Colonic mucosa (tissue), 4 donors: ENCODE measurements at places on chromosomes 3 and 15. TPM values are rescaled to one million over a fixed set of nuclear protein-coding genes. Genes with fewer than 3 reads are reported as not detected.

DNA sequence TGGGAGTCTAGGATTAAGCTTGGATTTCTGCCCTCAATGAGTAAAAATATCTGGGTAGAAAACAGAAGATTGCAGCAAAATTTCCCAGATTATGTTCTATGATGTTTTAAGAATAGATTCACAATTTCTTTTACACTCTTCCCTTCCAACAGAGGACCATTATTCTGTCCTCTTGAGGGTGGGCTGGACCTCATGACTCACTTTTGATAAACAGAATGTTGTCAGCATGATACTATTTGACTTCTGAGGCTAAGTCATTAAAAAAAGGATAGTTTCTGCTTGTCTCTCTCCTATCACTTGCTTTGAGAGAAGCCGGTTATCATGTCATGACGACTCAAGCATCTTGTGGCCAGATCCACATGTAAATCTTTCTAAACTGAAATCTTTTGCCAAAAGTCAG lies 396.2 kb upstream of the CDIN1 start:
- H3K4me1 ChIP-seq: no peaks in the 10 kb centered on the region
- DNase-seq: no peak
- no peaks in the 10 kb centered on the region for H3K27me3 ChIP-seq
- no peak overlapping the region for H3K4me3 ChIP-seq

DNA sequence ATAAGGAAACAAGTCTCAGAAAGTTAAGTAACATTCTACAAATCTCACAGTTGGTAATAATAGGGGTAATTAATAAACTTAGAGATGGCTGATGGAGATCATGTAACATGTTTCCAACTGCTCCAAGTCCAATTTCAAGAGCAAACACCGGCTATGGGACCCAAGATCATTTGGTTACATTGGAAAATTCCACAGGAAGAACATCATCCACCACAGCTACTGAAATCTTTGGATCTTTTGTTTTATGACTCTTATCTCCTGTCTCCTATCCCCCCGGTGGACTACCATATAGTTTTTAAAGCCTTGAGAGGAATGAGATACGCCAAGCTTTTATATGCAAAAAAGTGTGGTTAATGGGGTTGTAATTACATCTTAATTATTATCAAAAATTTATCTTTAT lies 216.1 kb downstream of the WNT5A start:
- no peak overlapping the region for H3K4me3 ChIP-seq
- H3K4me1 ChIP-seq: no peaks in the 10 kb centered on the region
- H3K36me3 ChIP-seq: no peaks in the 10 kb centered on the region

GRCh38 chr3:45739991-45740390 lies 50.8 kb downstream of the SACM1L start:
- no peak for DNase-seq
- H3K4me3 ChIP-seq: no peak overlapping the region
- no peaks in the 10 kb centered on the region for H3K4me1 ChIP-seq
- peaks cover 19% of the 10 kb centered on the region for H3K36me3 ChIP-seq

DNA sequence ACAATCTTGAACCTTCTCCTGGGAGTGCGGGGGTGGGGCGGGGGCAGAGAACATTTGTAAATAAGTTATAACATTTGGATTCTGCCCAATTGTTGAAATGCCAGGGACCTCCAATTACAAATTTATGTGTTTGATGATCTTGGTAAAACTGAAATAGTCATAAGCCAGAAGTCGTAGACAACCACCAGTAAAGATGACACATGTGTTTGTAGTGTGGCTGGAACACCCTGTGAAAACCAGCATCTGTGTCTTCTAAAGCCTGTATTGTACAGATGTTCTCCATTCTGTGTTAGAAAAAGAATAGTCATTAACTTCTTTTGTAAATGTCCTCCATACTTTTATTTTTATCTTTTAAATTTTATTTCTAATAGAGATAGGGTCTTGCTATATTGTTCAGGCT lies 61.8 kb downstream of the ARIH1 start:
- H3K4me1 ChIP-seq: no peaks in the 10 kb centered on the region
- H3K4me3 ChIP-seq: no peak overlapping the region
- no peaks in the 10 kb centered on the region for H3K27me3 ChIP-seq
- DNase-seq: no peak
- H3K36me3 ChIP-seq: no peaks in the 10 kb centered on the region
- no peak overlapping the region for H3K27ac ChIP-seq

DNA sequence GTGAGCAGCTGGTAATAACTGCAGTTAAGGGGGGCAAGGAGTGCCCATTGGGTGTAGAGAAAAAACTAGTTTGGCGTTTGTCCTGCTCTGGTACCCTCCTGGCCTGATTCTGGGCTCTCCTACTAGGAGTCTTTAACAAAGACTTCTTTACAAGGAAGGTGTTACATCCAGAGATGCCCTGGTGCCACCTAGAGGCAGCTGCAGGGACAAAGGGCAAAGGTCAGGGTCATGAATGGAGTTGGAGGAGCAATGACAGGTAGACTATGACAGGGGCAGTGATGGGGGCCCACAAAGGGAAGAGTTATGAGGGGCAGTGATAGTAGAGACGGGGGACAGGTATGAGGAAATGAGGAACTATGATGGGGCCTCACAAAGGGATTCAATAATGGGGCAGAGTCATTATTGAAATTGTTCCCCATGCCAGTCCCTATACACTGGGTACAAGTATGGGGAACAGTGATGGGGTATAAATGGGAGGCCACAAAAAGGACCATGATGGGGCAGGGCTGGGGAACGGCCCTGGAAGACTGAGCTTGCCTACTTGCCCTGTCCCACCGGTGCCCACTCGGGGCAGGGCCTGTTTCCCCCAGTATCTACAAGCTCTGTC lies 7.9 kb downstream of the CCDC71 start:
- no peaks in the 10 kb centered on the region for H3K36me3 ChIP-seq
- peak; percentile 79 for DNase-seq
- no peak overlapping the region for H3K27ac ChIP-seq
- H3K4me3 ChIP-seq: no peak overlapping the region
- H3K27me3 ChIP-seq: no peaks in the 10 kb centered on the region

Gene ACTRT3
- 1.6 TPM for total RNA-seq

GRCh38 chr3:192957441-192958021 lies 39.9 kb upstream of the MB21D2 start:
- peak; percentile 17 for DNase-seq
- H3K27me3 ChIP-seq: no peaks in the 10 kb centered on the region
- H3K27ac ChIP-seq: no peak overlapping the region
- no peaks in the 10 kb centered on the region for H3K36me3 ChIP-seq
- no peak overlapping the region for H3K4me3 ChIP-seq

- H3K27me3 ChIP-seq: no peaks in the 10 kb centered on the region
- H3K4me1 ChIP-seq: no peaks in the 10 kb centered on the region
- no peak overlapping the region for H3K4me3 ChIP-seq
Measured at GRCh38 chr3:162760789-162761188, 1264.2 kb downstream of the OTOL1 start.

GRCh38 chr15:39497759-39498565 lies 82.9 kb upstream of the THBS1 start:
- no peak overlapping the region for H3K27ac ChIP-seq
- H3K27me3 ChIP-seq: no peaks in the 10 kb centered on the region
- DNase-seq: no peak
- no peak overlapping the region for H3K4me3 ChIP-seq
- no peaks in the 10 kb centered on the region for H3K4me1 ChIP-seq
- no peaks in the 10 kb centered on the region for H3K36me3 ChIP-seq

- DNase-seq: no peak
- no peaks in the 10 kb centered on the region for H3K4me1 ChIP-seq
- no peak overlapping the region for H3K27ac ChIP-seq
- H3K36me3 ChIP-seq: no peaks in the 10 kb centered on the region
Measured at GRCh38 chr3:126402666-126403302, 8.1 kb downstream of the CFAP100 start.

Gene IQCF2
- total RNA-seq: not detected

Gene SCAMP2
- 204 TPM for total RNA-seq

DNA sequence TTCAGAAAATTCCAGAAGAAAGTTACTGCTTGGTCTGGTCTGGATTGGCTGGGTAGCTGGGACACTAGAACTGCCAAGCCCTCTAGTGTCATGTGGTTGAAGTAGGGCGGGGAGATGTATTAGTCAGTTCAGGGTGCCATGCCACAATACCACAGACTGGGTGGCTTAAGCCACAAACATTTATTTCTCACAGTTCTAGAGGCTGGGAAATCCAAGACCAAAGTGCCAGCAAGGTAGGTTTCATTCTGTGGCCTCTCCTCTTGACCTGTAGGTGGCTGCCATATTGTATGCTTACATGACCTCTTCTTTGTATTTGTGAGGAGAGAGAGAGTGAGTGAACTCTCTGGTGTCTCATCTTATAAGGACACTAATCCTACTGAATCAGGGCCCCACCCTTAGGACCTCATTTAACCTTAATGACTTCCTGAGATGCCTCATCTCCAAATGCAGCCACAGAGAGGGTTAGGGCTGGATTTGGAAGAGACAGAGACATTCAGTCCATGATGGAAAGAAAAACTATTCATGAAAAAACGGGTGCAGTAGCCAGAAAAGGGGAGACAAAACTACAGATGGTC lies 18.1 kb upstream of the ZSCAN2 start:
- H3K27me3 ChIP-seq: no peaks in the 10 kb centered on the region
- DNase-seq: no peak
- H3K36me3 ChIP-seq: no peaks in the 10 kb centered on the region

- no peak for DNase-seq
- no peak overlapping the region for H3K4me3 ChIP-seq
- H3K36me3 ChIP-seq: no peaks in the 10 kb centered on the region
- H3K27ac ChIP-seq: no peak overlapping the region
Measured at GRCh38 chr3:139460076-139460475, 16.2 kb downstream of the RBP2 start.

DNA sequence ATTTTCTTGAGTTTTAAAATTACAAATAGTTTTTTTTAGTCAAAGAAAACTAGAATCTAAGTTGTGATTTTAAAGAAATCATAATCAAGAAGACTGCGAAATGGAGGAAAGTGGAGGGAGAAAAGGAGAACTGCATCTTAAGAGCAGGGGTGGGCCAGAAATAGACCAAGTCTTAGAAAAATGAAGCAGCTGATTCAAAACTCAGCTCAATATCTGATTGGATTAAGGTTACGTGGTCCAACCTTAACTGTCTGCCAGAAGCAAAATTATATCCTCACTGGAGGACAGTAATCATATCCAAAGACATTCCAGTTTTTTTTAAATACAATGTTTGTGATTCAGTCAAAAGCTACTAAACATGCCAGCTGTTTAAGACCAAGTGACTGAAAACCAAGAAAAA lies 41.4 kb downstream of the CHSY1 start:
- no peaks in the 10 kb centered on the region for H3K36me3 ChIP-seq
- no peak for DNase-seq
- no peak overlapping the region for H3K27ac ChIP-seq

Gene ST3GAL6
- 2.3 TPM for total RNA-seq

GRCh38 chr3:31968927-31969418 lies 12.1 kb downstream of the OSBPL10 start:
- H3K36me3 ChIP-seq: no peaks in the 10 kb centered on the region
- no peaks in the 10 kb centered on the region for H3K4me1 ChIP-seq
- peak overlapping the region; percentile 35 for H3K27ac ChIP-seq
- peak; percentile 13 for DNase-seq
- no peak overlapping the region for H3K4me3 ChIP-seq

- no peak overlapping the region for H3K4me3 ChIP-seq
- DNase-seq: no peak
- no peaks in the 10 kb centered on the region for H3K36me3 ChIP-seq
- H3K4me1 ChIP-seq: no peaks in the 10 kb centered on the region
- no peak overlapping the region for H3K27ac ChIP-seq
- no peaks in the 10 kb centered on the region for H3K27me3 ChIP-seq
Measured at GRCh38 chr3:103047640-103048039, 612.8 kb downstream of the ZPLD1 start.

Gene NANOGP8
- total RNA-seq: not detected

DNA sequence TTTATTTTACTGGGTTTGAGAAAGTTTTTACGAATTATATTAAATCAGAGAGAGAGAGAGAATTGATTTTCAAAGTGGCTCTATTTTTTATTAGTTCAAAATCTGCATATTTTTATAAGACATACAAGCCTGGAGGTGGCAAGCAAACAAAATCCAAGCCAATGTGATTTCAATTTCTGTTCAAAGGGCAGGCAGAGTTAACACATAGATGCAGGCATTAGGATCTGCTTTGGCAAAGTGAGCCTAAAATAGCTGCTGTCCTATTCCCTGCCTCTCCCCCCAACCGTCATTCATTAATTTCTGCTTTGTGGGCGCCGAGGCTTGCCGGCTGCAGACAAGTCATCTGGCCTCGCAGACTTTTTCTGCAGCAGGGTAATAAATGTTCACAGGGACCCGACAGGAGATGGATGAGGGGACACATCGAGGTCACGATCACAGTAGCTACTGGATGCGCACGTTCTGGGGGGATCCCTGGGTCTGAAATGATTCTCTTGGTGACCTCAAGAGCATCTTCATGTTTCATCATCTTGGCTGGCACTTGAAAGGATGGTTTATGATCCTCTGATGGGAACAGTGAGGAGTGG lies 123.9 kb upstream of the SLC6A11 start:
- no peaks in the 10 kb centered on the region for H3K4me1 ChIP-seq
- no peak for DNase-seq
- no peaks in the 10 kb centered on the region for H3K27me3 ChIP-seq
- H3K4me3 ChIP-seq: no peak overlapping the region
- no peaks in the 10 kb centered on the region for H3K36me3 ChIP-seq

DNA sequence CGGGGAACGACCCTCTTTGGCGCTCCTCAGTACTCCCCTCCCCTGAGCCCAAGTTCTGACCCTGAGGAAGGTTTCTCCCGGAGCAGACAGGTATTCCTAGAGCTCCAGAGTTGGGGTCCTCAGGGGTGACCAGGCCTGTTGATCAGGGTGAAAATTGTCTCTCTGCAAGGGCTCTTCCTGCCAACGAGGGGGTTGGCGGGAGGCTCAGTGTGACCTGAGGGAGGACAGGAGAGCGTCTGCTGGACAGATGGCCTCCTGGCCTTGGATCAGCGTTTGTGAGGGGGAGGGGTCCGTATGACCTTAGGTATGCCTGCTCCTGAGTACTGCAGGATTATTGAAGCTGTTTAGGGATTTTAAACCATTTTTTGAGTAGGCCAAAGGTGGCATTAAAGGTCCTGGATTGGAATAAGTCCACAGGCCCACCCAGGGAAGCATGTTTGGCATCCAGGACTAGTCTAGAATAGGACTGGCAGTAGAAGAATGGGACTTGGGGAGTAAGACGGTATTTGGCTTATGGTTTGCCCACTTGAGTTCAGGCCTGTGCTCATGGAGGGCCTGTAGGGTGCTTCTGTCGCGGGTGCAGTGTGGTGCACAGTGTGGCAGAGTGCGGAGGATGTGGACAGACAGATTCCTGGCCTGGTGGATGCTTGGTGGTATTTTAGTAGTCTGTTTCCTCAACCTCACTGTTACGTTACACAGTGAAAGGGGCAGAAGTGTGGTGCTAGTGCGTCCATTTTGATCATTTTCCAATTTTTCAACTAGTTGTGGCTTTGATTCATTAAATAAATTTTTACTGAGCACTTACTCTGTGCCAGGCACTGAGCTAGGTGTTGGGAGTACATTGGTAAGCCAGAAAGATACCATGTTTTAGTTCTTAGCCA lies 959 bp downstream of the ZNF592 start:
- peaks cover 30% of the 10 kb centered on the region for H3K4me1 ChIP-seq
- H3K36me3 ChIP-seq: no peaks in the 10 kb centered on the region
- peak overlapping the region; percentile 84 for H3K4me3 ChIP-seq
- DNase-seq: peak; percentile 47
- H3K27me3 ChIP-seq: no peaks in the 10 kb centered on the region
- H3K27ac ChIP-seq: peak overlapping the region; percentile 92

- H3K27ac ChIP-seq: no peak overlapping the region
- H3K4me1 ChIP-seq: no peaks in the 10 kb centered on the region
- H3K36me3 ChIP-seq: no peaks in the 10 kb centered on the region
- H3K4me3 ChIP-seq: no peak overlapping the region
- no peaks in the 10 kb centered on the region for H3K27me3 ChIP-seq
Measured at GRCh38 chr3:167184511-167184910, 195.6 kb downstream of the ZBBX start.

Gene PRR20G
- not detected for total RNA-seq
